ENCODE measurements at places on chromosomes 4 and X.

- DNase-seq = no peak
Observed at GRCh38 chr4:89486042-89486441, 178.4 kb upstream of the GPRIN3 start.

GRCh38 chr4:156437666-156438065 is 484.0 kb upstream of the CTSO start:
- DNase-seq = no peak

GRCh38 chr4:78692822-78693170 is 83.4 kb upstream of the BMP2K start:
- DNase-seq = no peak

GRCh38 chr4:20421603-20421985 is 169.9 kb downstream of the SLIT2 start:
- no peak for DNase-seq

DNA sequence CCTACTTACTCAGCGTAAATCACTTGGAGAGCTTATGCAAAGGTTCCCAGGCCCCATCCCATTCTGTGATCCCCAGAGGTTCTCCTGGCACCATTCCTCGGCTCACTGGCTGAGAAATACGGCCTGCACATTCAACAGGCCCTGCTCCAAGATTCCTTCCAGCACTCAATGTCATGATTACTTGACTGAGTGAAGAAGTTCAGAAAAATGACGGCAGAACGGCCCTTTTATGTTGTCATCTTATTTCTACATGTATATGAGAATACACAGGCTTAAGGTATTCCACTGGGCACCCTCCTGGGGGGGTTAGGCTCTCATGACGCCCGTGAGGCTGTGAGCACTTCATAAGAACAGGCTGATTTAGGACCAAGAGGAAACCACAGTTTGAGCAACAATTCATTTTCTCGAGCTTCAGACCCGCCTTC is 190.6 kb downstream of the NSUN7 start:
- DNase-seq = no peak

- no peak for DNase-seq
Observed at GRCh38 chr4:62627671-62628070, 1427.5 kb downstream of the ADGRL3 start.
